Bladder microvascular endothelial cell (primary cell): ENCODE measurements at places on chromosomes 11 and 22. TPM values are rescaled to one million over a fixed set of nuclear protein-coding genes. Genes with fewer than 3 reads are reported as not detected.

The VWA5A gene
- 5.7 and 6.6 TPM in 2 replicates for total RNA-seq

The CDC42BPG gene
- total RNA-seq: 0.16 and 0.25 TPM in 2 replicates

The MMP12 gene
- not detected in 2 replicates for total RNA-seq

The RTCB gene
- total RNA-seq: 130 and 168 TPM in 2 replicates

The FXYD2 gene
- total RNA-seq: 0.31 and 0.32 TPM in 2 replicates

The CNIH2 gene
- total RNA-seq: not detected in 2 replicates

The SCN4B gene
- total RNA-seq: under 0.01 and 0.06 TPM in 2 replicates

The OR5T3 gene
- total RNA-seq: not detected in 2 replicates

The HEPHL1 gene
- not detected in 2 replicates for total RNA-seq

The PAK1 gene
- total RNA-seq: 0.49 and 0.57 TPM in 2 replicates

The PARVG gene
- total RNA-seq: 0.16 and 0.19 TPM in 2 replicates

The PANX2 gene
- total RNA-seq: 0.16 and 1.0 TPM in 2 replicates

The FERMT3 gene
- total RNA-seq: 2.8 and 6.4 TPM in 2 replicates

The CRYAB gene
- total RNA-seq: 0.81 and 1.0 TPM in 2 replicates

The IGLL5 gene
- not detected in 2 replicates for total RNA-seq

The TSPAN32 gene
- not detected in 2 replicates for total RNA-seq

The CDC42EP2 gene
- 7.1 and 8.7 TPM in 2 replicates for total RNA-seq

The GSTT2B gene
- 1.3 and 7.0 TPM in 2 replicates for total RNA-seq

The OR4C6 gene
- total RNA-seq: not detected in 2 replicates

The SHANK3 gene
- 21.0 and 37.3 TPM in 2 replicates for total RNA-seq

The IL17REL gene
- total RNA-seq: not detected in 2 replicates

The IGSF22 gene
- 0.06 TPM in 1 of 2 replicates, not detected in the other for total RNA-seq

The OR2D3 gene
- total RNA-seq: not detected in 2 replicates

The OR4D5 gene
- total RNA-seq: not detected in 2 replicates

The SIK3 gene
- 6.0 and 18.0 TPM in 2 replicates for total RNA-seq

The CADM1 gene
- 0.81 and 6.3 TPM in 2 replicates for total RNA-seq

The C22orf15 gene
- total RNA-seq: 0.13 and 0.81 TPM in 2 replicates

The RIMBP3C gene
- not detected in 2 replicates for total RNA-seq

The ISX gene
- not detected in 2 replicates for total RNA-seq

The RGL4 gene
- total RNA-seq: not detected in 2 replicates

The ZNF215 gene
- total RNA-seq: 1.4 and 2.3 TPM in 2 replicates

The POU2AF3 gene
- total RNA-seq: not detected in 2 replicates

The GAB4 gene
- not detected in 2 replicates for total RNA-seq

The MMP10 gene
- total RNA-seq: 2.1 and 22.0 TPM in 2 replicates

The FOLH1 gene
- 0.16 and 0.57 TPM in 2 replicates for total RNA-seq

The C11orf97 gene
- total RNA-seq: not detected in 2 replicates

The LRP4 gene
- total RNA-seq: 0.16 and 0.88 TPM in 2 replicates

The B3GAT1 gene
- not detected in 2 replicates for total RNA-seq

The OR4A47 gene
- total RNA-seq: not detected in 2 replicates

The SERPING1 gene
- total RNA-seq: 0.13 and 0.16 TPM in 2 replicates

The ME3 gene
- total RNA-seq: 34.8 and 42.5 TPM in 2 replicates
